Stimulated activated CD4-positive, alpha-beta T cell treated with anti-CD3 and anti-CD28 coated beads, Interleukin-1b, Interleukin-23, amount 100 ng/mL, for 1 hour (primary cell): ENCODE measurements at places on chromosomes 12 and 14.
A peak's percentile ranks its signal among the peaks of the same experiment; 100 is the strongest.

DNA sequence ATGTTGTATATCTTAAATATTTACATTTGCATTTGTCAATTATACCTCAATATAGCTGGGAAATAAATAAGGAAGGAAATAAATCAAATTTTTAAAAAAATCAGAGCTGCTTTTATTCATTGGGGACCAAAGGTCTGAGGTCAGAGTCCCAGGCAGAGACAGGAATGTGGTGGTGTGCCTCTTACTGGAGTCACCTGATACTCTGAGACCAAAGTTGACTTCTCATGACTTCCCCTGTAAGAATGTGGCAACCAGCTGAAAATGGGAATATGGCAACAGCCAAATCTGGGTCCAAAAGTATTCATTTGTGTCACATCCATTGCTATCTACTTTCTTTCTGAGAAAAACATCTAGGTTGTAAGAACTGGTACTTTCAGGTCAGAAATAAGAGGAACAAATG is 496.6 kb upstream of the TMPO start:
- DNase-seq = no peak

- no peak for DNase-seq
Observed at GRCh38 chr14:50263321-50263720, 31.9 kb upstream of the SOS2 start.

- DNase-seq = no peak
Observed at GRCh38 chr14:103283916-103284315, 50.1 kb upstream of the EIF5 start.

DNA sequence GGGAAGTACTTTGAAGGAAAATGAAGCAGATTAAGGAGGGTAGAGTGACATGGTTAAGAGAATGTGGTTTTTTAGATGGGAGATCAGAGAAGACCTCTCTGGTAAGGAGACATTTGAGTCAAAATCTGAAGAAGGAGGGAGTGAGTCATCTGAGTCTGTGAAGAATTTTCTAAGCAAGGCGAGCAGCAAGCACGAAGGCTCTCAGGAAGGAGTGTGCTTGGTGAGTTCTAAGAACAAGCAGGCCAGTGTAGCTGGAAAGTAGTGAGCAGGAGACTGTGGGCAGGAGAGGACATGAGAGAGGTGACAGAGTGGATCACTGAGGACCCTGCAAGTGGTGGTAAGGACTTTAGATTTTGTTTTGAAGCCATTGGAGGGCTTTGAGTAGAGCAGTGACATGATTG is 76.3 kb upstream of the FUT8 start:
- peak; percentile 4 for DNase-seq

GRCh38 chr14:71931492-71932228 is 569 bp upstream of the RGS6 start:
- DNase-seq = no peak

GRCh38 chr12:91590966-91591638 is 408.5 kb upstream of the DCN start:
- DNase-seq = no peak

DNA sequence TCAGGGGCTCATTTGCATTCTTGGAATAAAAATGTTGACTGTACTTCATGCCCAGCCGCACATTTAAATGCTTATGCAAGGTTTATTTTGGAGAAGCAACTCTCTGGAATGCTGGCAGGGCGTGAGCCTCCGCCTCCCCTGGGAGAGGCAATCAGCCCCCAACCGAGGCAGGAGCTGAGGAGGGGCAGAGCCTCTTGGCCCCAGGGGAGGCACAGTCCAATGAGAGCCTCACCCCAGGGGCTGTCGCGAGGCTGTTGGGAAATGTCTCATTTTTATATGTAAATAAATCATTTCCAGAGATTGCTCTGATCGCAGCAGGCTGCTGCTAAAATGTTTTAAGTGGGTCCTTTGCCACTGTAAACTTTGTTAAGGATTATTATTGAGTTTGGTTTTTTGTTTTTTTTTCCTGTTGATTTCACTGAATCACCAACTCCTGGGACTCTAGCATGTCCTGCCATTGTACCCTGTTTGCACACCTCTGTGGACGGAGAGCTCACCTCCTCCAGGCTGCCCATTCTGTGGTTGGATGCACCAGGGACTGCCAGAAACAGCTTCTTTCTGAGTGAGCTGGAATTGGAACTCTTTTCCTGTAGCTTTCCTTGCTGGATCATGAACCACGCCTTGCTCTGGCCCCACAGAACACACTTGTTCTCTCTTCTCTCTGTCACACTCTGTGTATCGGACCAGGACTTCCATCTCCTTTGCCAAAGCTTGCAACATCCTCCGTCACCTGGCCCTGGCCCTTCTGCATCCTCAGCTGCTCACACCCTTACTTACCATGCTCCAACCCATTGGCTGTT is 46.9 kb upstream of the FAM181A start:
- no peak for DNase-seq

DNA sequence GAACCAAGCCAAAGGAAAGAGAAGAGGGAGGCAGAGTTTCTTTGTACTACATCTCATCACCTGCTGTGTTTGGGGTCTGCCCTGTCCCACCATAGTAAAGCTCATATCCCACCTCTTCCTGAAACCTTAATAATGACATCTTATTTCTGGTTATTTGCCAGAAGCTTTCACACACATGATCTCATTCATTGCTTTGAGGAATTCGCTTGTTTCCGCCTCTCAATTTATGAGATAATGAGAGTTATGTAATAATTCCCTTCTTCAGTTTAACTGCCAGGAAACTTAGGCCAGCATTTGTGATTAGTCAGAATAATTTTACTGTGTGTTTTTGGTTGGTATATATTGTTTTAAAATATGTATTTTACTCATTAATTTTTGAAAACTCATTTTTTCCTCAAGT is 205.2 kb downstream of the CACNA1C start:
- DNase-seq = no peak

- DNase-seq = no peak
Observed at GRCh38 chr14:97524589-97525319, 727.6 kb downstream of the VRK1 start.

- DNase-seq = no peak
Observed at GRCh38 chr14:57820581-57820980, 45.3 kb downstream of the SLC35F4 start.

- DNase-seq = no peak
Observed at GRCh38 chr14:51121096-51121495, 26.2 kb upstream of the TRIM9 start.

- DNase-seq = no peak
Observed at GRCh38 chr14:57979376-57980048, 113.6 kb upstream of the SLC35F4 start.

- DNase-seq = no peak
Observed at GRCh38 chr12:65823513-65824375, 539 bp upstream of the HMGA2 start.

GRCh38 chr14:94857950-94858349 is 88.0 kb upstream of the GSC start:
- no peak for DNase-seq

DNA sequence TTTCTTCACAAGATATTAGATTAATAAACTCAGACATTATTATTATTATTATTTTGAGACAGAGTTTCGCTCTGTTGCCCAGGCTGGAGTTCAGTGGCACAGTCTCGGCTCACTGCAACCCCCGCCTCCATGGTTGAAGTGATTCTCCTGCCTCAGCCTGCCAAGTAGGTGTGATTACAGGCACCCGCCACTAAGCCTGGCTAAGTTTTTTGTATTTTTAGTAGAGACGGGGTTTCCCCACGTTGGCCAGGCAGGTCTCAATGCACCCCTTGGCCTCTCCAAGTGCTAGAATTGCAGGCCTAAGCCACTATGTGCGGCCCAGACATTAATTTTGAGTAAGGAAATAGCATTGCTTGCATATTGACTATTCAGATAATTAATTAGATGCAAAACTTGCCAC is 554.9 kb upstream of the LRFN5 start:
- DNase-seq = no peak

GRCh38 chr12:101051901-101052550 is 158.0 kb downstream of the SLC5A8 start:
- DNase-seq = no peak

DNA sequence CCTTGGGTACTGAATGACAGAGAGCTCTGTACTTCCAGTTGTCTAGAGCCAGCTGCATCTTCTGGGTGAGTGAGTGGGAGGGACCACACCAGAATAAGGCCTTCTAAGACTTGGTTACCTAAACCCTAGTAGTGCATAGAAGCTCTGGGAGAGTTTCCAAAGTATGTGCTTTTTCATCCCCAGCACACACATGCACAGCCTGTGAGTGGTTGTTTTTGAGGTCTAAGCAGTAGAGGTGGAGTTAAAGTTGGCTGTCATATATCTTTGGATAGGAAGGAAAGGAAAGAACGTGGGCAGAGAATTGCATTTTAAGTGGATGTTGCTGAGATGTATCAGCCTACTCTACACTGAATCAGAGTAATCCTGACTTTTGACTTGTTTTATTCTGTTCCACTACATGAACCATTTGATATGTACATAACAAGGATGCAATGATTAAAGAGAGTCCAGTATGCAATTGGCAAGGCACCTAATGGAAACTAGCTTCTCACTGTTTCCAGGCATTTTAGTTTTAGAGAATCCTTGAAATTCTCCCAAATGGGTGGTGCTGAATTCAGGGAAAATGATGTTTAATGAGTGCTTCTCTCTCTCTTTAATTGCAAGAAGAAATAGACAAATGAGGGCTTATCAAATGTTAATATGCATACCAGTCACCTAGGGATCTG is 51.8 kb upstream of the PRICKLE1 start:
- no peak for DNase-seq

GRCh38 chr12:118432812-118433545 is 56.6 kb downstream of the SUDS3 start:
- DNase-seq = no peak

DNA sequence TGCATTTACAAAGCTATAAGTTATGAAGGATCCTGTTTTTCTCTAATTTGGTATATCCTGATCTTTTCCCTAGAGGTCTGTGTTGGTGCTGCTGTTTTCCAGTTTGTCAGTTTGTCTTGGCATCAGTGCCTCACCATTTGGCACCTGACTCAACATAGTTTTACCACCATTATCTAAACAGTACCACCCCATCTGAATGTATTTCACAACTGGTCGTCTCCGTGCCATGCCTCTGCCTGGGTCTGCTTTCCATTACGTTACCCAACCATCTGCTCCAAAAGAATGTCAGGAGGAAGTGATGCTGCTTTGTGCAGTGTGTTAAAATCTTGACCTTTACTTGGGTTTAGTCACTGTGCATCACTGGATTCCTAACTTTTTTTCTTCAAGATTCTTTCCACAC is 129.3 kb upstream of the RASSF8 start:
- DNase-seq = no peak

DNA sequence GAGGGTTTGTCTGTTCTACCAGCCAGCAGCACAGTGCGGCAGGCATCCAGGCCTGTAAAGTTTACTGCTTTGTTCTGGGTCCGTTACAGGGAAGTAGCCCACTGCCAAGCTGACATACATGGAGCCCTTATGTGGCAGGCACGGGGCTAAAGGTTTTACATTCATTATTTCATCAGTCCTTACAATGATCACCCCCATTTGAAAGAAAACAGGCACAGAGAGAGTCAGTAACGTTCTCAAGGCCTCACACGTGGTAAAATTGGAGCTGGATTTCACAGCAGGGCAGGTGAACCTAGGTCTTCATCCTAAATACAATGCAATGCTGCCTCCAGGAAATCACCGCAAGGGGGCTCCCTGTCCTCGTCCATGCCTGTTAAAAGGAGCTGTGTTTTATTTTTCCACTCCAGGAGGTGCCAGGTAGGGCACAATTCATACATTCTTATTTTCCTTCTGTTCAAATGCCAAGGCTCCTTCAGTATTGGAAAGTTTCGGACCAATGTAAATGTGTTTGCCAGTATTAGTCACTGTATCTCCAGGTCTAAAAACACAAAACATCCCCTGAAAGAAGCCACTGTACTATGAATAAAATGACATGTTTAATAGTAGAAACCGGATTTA is 172.2 kb upstream of the GZMB start:
- no peak for DNase-seq
